ENCODE measurements at places on chromosomes 1 and 21.
A peak's percentile ranks its signal among the peaks of the same experiment; 100 is the strongest.

DNA sequence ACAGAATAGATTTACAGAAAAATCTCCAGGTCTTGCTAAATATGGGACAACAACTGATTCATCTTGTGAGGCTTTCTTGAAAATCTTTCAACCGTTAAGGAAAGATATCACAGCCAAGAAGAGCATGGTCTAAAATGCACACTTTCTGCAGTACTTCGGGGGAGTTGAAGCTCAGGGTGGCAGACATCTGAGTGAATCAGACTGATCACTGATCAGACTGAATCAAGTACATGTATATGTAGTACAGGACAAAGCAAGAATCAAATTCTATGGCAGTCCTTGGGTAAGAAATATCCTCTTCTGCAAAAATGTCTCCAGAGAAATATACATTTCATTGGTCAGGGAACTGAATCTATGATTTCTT, 212.4 kb upstream of the SPAG17 start:
- no peak for DNase-seq

DNA sequence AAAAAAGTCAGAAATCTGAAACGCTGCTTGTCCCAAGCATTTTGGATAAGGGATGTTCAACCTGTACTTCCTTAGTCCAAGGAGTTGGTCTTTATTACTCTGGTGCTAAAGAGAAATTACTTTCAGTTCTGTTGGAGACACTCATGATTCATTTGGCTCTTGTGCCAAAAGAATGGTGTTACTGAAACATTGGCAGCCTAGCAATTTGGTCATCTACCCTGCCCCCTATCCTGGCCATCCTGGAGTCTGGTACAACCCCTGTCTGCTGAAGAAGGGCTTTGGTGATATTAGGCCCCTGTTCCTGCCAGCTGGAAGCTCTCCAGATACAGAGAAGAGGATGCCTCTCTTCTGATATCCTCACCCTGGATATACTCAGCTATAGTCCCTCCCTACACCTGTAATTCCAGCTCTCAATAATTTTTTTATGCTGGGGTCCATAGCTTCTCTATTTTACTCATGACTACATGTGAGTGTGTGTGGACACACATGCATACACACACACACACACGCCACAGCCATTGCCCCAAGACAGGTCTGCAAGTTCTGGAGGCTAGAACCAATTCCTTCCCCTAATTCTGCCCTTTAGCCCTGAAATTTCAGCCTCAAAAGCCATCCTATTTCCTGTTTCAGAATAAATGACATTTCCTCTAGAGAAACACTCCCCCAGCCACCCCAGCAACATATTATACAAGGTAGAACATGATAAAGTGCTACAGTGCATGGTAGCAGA, 40.0 kb downstream of the LHX8 start:
- DNase-seq = no peak

DNA sequence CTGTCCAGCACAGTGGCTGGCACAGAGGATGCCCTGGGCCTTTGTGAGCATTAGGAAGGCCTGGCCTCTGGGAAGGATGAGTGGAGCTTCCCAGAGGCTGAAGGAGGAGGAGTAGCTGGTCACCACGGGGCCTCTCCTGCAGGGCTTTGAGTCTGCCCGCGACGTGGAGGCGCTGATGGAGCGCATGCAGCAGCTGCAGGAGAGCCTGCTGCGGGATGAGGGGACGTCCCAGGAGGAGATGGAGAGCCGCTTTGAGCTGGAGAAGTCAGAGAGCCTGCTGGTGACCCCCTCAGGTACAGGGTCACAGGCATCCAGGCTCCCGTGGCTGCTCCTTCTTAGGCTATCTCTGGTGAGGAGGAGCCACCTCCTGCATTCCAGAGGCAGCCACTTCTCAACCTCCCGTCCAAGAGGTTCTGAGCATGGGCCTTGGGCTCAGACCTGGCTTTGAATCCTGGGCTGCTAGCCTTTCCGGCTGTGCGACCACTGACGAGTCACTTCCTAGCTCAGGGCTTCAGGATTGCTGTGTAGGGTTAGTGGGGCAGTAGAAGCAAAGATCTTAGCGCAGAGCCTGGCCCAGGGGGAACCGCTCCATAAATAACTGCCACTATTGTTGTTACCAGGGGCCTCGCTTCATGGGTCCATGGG, 14.0 kb downstream of the SESN2 start:
- DNase-seq = no peak

DNA sequence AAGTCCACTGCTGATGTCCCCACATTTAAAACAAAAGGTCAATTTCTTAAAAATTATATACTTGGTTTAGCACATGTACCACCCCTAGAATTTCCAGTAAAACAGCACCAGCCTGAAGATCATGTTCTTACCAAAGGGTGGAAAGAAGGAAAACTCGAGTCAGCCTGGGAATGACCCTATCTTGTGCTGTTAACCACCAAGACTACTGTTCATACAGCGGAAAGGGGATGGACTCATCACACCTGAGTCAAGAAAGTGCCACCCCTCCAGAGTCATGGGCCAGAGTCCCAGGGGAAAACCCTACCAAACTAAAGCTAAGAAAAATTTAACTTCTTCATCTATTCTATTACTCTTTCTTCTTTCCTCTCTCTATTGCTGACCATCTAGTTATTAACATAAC, 113.6 kb upstream of the PPM1J start:
- DNase-seq = no peak

GRCh38 chr1:40607921-40608320, 57.6 kb downstream of the RIMS3 start:
- DNase-seq = no peak

DNA sequence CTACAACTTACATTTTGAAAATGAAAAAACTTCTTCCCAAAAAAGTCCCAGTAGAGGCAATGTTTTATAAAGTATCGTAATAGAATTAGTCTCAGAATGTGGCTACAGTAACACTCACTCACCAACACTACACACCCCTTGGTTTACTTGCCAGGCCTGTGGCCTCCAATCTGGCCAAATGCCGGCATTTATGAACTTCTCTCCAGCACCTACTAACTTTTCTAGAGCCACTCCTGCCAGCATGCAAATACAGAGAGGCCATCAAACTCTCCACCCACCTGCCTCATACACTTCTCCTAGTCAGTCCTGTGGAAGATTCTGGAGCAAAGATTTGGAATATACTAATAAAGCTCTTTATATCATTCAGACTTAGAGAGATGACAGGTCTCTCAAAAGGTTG, 32.3 kb downstream of the STPG1 start:
- no peak for DNase-seq

- no peak for DNase-seq
Observed at GRCh38 chr21:37436174-37436573, 69.6 kb downstream of the DYRK1A start.

DNA sequence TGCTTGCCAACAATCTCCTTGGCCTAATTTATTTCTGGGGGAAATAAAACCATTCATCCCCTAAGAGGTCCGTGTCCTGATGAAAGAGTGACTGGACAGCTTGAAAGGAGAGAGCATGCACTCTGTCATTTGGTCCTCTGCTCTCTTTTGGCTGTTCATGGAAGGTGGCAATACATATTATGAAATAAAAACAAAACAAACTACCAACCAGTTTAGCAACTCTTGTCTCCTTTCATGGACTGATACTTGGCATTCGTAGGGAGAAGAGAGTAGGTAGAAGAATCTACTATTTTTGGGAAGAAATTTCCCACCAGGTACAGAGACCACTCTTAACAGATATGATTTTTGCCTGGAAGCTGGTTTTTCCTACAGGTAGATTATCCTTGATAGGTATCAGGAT, 746 bp upstream of the C1orf116 start:
- no peak for DNase-seq

- no peak for DNase-seq
Observed at GRCh38 chr1:212727386-212728181, 27.9 kb upstream of the BATF3 start.

DNA sequence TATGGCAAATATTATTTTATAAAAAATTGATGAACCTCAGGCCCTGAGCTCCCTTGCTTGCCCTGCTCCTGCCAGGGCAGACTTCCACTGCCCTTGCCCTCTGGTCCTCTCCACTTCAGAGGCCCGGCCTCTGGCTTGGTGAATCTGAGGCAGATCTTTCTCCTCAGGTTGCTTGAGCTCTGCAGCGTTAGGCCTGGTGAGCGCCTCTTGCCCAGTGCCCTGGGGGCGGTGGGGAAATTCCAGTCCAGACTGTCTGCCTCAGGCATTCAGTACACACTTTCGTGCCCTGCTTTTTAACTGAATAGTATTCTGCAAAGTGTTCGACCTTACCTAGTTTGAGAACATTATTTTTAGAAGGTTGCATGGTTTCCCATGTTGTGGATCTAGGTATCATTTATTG, 98.2 kb downstream of the PCBP3 start:
- DNase-seq = no peak

GRCh38 chr1:107657356-107657755, 307.6 kb downstream of the VAV3 start:
- no peak for DNase-seq

DNA sequence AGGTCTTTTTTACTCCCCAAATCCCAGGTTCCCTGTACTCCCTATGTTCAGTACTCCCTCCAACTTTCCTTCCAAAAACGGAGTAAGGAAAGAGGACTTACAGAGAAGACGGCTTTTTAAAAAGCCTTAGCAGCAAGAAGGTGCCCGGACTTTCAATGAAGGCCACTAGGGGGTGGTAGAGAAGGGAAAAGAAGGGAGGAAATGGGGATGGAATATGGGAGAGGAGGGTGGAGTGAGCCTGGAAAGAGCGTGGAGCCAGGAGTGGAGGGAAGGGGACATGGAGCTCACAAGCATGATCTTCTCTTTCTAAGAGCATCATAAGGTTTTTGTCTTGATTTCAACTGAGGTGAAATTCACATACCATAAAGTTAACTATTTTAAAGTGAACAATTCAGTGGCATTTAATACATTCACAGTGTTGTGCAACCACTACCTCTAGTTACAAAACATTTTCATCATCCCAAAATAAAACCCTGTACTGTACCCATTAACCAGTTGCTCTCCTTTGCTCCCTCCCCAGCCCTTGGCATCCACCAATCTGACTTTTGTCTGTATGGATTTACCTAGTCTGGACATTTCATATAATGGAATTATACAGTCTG, 129.9 kb downstream of the ZNF281 start:
- no peak for DNase-seq

- no peak for DNase-seq
Observed at GRCh38 chr1:202241376-202242079, 47.9 kb downstream of the LGR6 start.

DNA sequence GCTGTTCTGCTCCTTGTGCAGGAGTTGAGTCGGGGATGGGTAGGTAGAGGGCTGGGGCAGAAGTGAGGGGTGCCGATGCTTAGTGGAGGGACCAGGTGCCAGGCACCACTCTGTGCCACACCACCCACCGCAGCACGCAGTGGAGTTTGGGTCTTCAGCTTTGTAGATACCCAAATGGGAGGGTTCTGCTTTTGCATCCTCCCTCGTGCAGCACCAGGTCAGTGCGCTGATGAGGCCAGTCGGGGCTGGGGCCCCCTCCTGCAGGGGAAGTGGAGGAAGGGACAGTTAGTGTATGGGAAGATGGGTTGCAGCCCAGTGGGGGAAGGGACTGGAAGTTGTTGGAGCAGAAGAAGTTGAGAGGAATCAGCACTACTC, 244.0 kb downstream of the RHOU start:
- no peak for DNase-seq

- no peak for DNase-seq
Observed at GRCh38 chr1:207808322-207808705, 56.5 kb downstream of the CD46 start.

GRCh38 chr1:31227891-31228568, 11.7 kb downstream of the NKAIN1 start:
- DNase-seq = no peak

- DNase-seq = peak; percentile 33
Observed at GRCh38 chr1:12745992-12746323, at the start of gene CFAP107. CFAP107 (plus strand) TSS chr1:12746200; CDS start chr1:12746431, 231 bp downstream.

GRCh38 chr1:168164771-168165170, 14.0 kb upstream of the TIPRL start:
- DNase-seq = no peak

GRCh38 chr1:181143102-181143859, 54.8 kb downstream of the IER5 start:
- no peak for DNase-seq

DNA sequence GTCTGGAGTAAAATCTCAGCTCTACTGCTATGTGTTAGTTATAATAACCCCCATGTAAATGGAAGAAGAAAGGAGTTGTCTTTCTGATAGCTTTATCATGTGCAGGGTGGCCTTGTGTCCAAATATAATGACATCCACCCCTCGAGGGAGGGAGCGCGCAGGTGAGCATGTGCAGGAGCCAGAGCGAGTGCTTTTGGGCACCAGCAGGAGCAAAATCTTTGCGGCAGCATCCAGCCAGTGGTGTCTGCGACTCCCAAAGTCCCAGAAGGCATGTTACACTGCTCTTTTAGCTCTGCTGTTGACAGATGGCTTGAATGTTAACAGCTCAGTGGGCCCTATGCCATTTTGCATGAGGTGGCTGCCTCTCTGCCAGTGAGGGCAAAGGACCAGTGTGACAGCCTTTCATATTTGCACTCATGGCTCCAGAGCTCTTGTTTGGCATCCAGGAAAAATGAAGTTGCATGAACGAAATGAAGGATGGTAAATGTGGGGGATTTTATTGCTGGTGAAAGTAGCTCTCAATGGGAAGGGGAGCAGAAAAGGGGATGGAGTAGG, 146.7 kb downstream of the HMCN1 start:
- DNase-seq = no peak

DNA sequence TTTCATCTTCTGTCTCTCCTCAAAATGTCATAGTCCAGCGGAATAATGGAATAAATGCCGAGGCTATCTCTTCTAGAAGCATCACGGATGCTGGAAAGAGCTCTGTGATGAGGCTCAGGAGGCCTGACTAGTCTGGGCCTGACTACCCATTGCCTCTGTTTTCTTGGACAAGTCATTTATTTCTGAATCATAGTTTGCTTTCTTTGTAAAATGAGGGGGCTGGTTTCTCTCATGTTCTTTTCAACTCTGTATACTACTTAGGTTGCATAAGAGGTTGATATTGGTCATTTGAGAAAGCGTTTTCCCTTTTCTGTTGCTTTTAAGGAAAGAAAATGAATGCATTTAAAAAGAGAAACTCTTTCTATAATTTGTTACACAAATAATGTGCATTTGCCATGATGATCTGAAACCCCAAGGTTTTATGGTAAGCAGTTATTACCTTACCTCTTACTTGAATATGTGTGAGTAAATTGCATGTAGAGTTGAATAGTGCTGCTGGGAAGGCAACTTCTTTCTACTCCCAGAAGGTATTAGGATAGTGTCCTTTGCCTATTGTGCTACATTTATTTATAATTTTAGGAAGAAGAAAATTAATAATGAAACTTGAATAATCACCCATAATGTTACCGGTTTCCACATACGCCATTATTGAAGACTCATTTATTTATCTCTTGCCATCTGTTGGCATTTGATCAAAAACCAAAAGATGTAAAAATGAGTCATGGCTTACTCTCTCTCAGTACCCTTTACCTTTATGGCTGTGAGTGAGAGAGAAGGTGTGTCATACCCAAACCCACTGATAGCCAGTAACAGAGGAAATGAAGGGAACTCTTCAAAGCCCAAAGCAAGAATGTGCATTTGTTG, 179.1 kb downstream of the FASLG start:
- DNase-seq = peak; percentile 83
